Caco-2 (cell line): ENCODE measurements at places on chromosomes 11 and 22.

- peak; percentile 96 for DNase-seq
Observed at GRCh38 chr22:30326706-30327362, at the start of gene TBC1D10A. Gene TBC1D10A (minus strand): TSS chr22:30326941. CDS start chr22:30326881, 60 bp downstream.

- no peak for DNase-seq
Observed at GRCh38 chr22:33332538-33332937, 274.4 kb upstream of the SYN3 start.

GRCh38 chr11:109973486-109973885 is 119.7 kb upstream of the ZC3H12C start:
- DNase-seq = no peak

GRCh38 chr22:21564411-21564810 is 3.1 kb upstream of the UBE2L3 start:
- DNase-seq = no peak

GRCh38 chr11:126630893-126631798 is 275.7 kb downstream of the ST3GAL4 start:
- no peak for DNase-seq

GRCh38 chr11:35288817-35289541 is 130.4 kb downstream of the SLC1A2 start:
- DNase-seq = no peak

DNA sequence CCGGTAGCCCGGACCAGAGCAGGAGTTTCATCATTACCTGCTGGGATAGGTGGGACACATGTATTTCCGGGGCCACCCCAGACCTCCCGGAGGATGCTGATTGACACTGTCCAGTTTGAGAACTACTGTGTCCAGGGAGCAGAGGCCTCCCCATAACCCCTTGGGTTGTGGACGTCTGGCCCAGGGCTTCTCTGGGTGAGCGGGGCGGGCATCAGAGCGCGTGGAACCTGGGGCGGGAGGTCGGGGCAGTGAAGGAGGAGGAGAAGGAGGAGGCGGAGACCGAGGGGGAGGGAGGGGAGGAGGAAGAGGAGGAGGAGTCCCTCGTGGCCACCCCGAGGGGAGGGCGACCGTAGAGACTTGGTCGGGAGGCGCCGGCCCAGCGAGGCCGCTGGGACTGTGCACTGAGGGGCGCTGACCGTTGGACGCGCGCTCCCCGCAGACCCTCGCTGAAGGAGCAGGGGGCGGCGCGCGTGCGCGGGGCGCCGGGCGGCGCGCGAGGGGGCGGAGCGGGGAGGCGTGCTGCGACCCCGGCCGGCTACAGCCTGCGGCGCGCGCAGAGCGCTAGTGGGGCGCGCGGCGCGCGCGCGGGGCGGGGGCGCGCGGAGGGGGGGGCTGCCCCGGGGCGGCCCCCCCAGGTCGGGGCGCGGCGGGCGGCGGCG is at the start of gene GRK3:
TSS of gene GRK3 (plus strand) at position 356 of the 659 bp plus-strand sequence. CDS start 366 bp downstream, outside the sequence.
- peak; percentile 76 for DNase-seq

- no peak for DNase-seq
Observed at GRCh38 chr11:216081-216974, 8.8 kb downstream of the RIC8A start.

DNA sequence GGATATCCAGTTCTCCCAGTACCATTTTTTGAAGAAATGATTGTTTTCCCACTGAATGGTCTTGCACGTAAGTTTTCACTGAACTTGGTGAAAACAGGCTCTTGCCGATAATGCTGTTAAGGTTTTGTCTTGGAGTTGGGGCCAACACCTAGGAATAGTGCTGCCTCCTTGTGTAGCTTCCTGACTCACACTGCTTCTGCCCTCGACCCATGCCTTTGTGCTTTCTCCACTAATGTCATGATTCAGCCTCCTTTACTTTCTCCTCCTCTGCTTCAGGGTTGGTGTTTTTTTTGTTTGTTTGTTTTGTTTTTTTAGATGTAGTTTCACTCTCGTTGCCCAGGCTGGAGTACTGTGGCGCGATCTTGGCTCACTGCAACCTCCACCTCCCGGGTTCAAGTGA is 30.2 kb downstream of the SLC5A1 start:
- no peak for DNase-seq

DNA sequence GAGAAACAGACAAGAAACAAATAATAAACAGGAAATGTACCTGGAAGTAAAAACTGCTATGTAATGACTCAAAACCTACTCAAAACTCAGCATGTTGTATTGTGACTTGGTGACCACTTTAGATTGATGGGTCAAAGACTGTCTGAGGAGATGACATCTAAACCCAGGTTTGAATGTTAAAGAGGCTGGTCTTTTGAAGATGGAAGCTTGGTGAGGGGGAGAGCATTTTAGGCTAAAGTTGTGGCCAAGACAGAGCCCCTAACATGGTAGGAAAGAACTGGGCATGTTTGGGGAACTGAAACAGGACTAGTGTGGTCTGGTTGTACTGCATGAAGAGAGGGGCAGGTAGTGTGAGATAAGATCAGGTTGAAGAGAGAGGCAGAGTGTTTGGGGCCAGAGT is 85.3 kb upstream of the MYO18B start:
- no peak for DNase-seq

- DNase-seq = no peak
Observed at GRCh38 chr11:119566319-119566718, 143.3 kb upstream of the THY1 start.

- no peak for DNase-seq
Observed at GRCh38 chr11:80958361-80958760, 1517.5 kb upstream of the TENM4 start.

GRCh38 chr22:45510376-45511232 is 7.9 kb downstream of the FBLN1 start:
- DNase-seq = no peak

DNA sequence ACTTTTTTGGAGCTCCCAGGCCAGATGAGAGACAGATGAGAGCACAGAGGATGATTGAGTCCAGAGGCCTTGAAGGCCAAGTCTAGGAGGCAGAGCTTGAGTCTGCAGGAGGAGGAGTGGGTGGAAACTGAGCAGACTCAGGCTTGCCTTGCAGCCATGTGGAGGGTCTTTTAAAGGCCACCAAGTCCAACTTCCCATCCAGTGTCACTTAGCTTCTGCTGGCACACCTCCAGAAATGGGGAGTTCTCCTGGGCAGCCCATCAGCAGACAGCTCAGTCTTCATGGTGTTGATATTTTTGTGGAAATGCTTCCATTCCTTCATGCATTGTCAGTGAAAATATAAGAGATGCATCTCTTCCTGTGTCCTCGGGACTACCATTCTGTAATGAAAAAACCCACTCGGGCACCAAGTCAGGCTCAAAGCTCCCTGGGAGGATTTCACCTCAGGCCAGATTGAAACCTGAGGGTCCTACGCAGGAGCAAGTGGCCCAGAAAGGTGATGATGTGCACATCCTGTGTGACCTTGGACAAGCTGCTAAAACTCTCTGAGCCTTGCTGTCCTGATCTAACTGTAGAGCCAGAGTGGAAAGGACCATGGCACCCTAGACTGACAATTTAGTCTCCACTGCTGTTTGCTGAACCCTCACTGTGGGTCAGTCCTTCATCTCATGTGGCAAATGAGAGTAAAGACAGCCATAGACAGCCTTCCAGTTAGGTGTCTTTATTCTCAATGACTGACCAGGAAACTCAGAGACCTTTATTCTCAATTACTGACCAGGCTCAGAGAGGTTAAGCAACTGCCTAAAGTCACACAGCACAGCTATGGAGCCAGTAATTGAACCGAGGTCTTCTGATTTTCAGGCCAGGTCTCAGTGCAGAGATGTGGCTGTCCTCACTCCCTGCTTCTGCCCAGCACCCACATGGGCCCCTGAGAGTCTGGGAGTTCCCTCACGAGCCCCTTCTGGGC is 2.9 kb upstream of the LRRC32 start:
- no peak for DNase-seq

DNA sequence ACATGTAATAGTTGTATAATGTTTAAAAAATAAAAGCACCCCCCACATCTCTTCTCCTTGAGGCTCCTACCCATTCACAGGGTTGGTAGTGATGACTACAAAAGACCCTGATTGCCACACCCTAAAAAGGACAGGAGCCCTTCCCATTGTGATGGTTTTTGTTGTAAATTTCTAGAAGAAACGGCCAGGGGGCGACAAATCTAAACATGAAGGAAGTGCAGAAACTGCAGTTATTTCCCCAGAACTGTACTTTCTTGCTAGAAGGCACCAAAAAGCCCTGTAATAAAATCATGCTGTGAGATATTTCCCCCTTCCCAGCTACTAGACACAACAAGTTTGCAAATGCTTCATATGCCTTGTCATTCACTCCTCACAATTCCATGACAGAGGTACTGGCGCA is 10.8 kb downstream of the PRR5L start:
- DNase-seq = peak; percentile 35

- peak; percentile 63 for DNase-seq
Observed at GRCh38 chr11:69293819-69294505, at the start of gene MYEOV. Gene MYEOV (plus strand): TSS chr11:69294155. CDS start chr11:69295355, 1,200 bp downstream.

GRCh38 chr22:35746248-35746647 is 28.6 kb downstream of the APOL5 start:
- DNase-seq = no peak

DNA sequence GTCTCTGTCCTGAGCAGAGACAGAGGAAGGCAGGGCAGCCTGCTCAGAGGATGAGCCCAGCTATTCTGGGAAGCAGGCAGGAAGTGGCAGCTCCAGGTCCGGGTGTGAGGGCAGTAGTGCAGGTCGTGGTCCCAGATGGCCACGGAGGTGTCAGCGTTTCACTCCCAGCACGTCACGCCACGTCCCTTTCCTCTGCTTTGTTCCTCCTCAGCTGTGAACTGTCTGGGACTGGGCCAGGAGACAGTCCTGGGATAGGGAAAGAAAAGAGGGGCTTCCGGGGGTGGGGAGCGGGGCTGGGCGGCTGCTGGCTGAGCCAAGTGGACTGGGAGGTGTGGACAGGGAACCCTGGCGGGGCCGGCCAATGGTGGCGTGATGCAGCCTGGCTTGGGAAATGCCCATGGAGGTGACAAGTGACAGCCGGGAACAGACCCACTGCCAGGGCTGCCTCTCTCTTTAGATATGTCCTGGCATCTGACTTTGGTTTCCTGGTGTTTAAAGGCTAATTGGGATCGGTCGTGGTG is 64.7 kb downstream of the KCNQ1 start:
- no peak for DNase-seq

DNA sequence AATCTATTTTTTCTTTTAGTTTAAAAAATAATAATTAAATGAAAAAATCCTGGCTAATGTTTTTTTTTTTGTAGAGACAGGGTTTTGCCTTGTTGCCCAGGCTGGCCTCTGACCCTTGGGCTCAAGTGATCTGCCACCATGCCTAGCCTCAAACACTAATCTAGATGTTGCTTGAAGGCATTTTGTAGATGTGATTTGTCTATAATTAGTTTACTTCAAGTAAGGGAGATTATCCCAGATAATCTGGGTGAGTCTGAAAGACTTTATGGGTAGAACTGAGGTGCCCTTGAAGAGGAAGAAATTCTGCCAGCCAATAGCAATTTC is 38.6 kb upstream of the RBFOX2 start:
- no peak for DNase-seq

- DNase-seq = no peak
Observed at GRCh38 chr22:30557243-30557642, 10.7 kb upstream of the SEC14L6 start.

GRCh38 chr22:23520863-23521440 is 59.1 kb downstream of the IGLL1 start:
- peak; percentile 63 for DNase-seq
